ENCODE measurements at places on chromosomes 3 and 15.

DNA sequence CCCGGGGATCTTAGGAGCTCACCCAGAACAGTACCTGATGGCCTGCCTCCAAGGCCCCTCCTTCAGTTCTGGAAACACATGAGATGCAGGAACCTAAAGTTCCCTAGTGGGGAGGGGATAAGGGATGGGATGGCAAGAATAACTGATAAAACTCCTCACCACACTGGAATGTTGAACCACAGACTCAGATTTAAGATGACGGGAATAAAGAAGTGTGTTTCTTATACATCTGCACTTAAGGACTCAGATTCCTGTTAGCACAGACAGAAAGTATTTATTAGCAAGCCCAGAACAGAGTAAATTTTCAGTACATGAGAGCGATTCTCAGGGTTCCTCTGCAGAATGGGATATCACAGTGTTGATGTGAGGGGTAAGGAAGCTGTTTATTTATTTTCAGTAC, 245.2 kb downstream of the TLE3 start:
- no peak for DNase-seq

DNA sequence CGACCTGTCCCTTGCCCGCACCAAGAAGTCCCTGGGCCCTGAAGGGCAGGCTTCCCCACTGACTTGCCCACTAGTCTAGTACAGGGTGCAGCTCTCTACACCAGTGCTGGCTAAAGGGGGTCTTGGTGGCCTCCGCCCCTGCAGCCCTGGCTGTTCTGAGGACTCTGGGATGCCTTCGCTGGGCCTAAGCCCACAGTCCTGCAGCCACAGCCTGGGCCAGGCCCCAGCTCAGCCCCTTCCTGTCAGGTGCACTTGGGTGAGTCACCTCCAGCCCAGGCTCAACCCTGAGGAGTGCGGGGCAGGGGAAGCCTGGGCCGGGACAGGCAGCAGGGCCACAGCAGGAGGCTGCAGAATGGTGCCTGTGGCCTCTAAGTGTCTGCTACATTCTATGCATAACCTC, 971 bp downstream of the C3orf22 start:
- peak; percentile 32 for DNase-seq

- DNase-seq, result peak; percentile 19
These were observed 152.1 kb upstream of the TBC1D5 start for GRCh38 chr3:17894434-17895060.

GRCh38 chr3:184129012-184129411, 6.1 kb upstream of the EIF2B5 start:
- peak; percentile 45 for DNase-seq

Measured in myocyte (in vitro differentiated cells).